ENCODE measurements at places on chromosomes 2 and 18.

DNA sequence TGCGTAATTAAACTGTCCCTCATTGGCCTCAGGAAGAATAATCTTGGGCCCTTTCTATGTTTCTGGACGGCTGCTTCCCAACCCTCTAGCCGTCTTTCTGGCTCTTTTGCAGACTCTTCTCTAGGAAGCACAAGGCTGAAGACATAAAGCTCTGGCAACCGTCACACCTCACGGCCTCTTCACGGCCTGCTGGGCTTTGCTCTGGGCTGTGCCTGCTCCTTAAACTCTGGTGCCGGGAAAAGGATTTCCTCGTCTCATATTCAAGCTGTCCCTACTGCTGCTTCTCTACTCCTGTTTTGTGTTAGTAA, 36.0 kb upstream of the WIPF1 start:
- no peak for DNase-seq

- no peak for DNase-seq
Measured at GRCh38 chr2:222943820-222944219, 83.0 kb downstream of the ACSL3 start.

GRCh38 chr2:29347774-29348461, 232.7 kb downstream of the CLIP4 start:
- no peak for DNase-seq

GRCh38 chr2:138615257-138615656, 113.7 kb downstream of the SPOPL start:
- no peak for DNase-seq

DNA sequence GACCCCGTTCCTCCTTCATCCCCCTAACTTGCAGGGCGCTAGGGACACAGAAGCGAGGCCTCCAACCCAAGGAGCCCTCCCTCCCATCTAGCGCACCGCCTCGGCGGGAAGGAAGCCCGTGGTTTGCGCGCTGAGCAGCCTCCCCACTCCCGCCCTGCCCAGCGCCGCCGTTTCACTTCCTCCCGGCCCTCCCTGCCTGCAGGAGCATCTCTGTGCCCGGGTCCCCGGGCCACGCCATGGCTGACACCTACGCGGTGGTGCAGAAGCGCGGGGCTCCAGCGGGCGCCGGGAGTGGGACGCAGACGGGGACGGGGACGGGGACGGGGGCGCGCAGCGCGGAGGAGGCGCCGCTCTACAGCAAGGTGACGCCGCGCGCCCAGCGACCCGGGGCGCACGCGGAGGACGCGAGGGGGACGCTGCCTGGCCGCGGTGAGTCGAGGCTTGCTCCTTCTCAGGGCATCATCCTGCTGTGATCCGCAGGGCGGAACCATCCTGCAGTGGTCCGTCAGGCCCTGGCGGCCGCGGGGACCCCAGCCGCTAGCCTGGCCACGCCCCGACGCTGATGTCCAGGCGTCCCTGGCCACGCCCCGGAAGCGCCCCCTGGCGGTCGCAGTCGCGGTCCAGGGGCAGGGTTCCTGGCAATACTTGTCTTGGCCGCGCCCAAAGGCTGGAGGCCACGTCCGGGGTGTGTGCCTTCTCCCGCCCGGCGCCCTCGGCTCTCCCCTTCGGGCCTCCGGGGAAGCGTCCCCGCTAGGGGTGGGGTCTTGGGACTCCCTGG, 16.4 kb downstream of the PTPN18 start:
- DNase-seq, result peak; percentile 38

- no peak for DNase-seq
Measured at GRCh38 chr2:18290386-18290785, 270.1 kb downstream of the RDH14 start.

- peak; percentile 3 for DNase-seq
Measured at GRCh38 chr2:147449323-147449991, 395.4 kb upstream of the ACVR2A start.

DNA sequence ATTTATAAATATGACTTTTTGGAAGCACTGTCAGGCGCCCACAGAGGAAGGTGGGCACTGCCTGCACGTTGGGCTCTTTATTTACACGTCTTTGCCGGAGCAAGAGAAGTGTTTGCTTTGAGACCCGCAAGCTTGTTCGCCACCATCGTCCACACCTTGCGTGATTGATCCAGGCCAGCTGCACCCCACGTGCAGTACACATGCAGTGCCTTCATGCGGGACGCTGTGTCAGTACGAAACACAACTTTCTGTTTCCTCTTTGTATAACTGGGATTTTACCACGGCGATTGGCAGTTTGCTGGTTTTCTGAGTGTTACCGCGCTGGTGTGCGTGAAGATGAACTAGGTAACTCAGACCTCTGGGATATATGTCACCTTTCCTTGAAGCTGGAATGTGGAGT, 571.0 kb upstream of the SALL3 start:
- no peak for DNase-seq

GRCh38 chr2:230797515-230798495, 66.9 kb upstream of the ITM2C start:
- no peak for DNase-seq

DNA sequence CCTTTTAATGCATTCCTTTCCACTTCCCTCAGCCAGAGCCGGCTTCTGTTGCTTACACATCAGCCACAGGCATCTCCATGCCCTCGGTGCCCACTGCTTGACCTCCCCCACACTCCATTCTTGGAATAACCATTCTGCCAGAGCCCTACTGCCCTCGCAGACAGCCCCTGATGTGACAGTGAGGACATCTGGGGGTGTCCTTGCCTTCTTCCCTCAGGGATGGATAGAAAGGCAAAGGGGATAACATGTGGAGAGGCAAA, 6.4 kb upstream of the NPPC start:
- DNase-seq, result no peak

DNA sequence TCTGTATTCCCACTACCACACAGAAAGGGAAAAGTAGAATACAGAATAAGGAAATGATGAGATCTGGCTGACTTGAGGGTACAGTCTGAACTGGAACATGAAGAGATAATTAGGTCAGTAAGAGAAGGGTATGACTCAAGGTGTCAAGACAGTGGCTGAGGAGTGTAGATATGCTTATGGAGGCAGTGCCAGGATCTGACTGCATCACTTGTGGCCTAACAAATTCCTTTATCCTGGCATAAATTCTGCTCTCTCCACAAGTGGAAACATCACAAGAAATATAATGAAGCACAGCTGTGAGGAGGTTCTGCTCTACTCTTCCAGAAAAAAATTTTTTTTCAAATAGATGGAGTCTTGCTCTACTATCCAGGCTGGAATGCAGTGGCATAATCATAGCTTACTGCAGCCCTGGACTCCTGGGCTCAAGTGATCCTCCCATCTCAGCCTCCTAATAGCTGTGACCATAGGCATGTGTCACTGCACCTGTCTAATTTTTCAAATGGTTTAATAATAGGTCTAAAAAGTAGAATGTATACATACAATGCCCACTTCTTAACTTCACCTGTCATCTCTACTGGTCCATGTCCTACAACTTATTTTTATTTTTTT, 85.3 kb downstream of the C2orf74 start:
- DNase-seq, result no peak

DNA sequence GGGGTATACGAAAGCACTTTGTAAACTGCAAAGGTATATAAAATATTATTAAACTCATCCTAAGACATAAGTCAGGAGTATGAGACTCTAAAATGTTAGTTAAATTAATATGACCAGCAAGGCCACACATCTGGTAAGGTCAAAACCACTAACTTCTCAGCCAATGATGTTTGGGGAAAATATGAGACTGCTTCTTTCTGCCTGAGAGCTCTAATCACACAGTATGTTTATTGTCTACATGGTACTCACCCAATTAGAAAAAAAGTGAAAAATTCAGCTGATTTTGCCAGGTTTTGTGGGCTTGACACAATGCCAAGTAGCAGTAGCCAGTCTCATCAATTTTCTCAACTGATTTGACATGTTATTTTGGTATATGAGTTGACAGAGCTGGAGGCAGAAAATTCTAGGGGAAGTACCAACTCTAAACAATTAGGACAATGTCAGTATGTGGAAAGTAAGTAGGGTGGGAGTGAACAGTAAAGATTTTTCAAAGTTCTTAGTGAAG, 87.3 kb downstream of the ALK start:
- no peak for DNase-seq

DNA sequence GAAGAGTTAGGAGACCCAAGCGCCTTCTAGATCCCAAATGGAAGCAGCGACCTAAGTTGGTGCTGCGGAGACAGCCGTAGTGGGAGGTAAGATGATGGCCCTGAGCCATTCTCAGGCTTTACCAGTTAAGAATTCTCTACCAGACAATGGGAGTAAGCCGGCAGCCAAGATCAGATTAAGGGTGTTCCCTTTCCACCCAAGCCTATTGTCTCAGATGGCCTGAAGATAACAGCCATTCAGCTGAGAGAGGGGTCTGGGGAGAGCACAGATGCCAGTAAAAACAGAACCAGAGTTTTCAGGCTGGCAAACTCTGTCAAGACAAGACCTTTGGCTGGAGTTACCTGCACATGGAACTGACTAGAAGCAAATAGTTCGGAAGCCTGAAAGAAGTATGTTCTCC, 191.7 kb upstream of the HAAO start:
- DNase-seq, result no peak

GRCh38 chr2:31784868-31785267, 204.1 kb upstream of the SRD5A2 start:
- DNase-seq, result no peak

DNA sequence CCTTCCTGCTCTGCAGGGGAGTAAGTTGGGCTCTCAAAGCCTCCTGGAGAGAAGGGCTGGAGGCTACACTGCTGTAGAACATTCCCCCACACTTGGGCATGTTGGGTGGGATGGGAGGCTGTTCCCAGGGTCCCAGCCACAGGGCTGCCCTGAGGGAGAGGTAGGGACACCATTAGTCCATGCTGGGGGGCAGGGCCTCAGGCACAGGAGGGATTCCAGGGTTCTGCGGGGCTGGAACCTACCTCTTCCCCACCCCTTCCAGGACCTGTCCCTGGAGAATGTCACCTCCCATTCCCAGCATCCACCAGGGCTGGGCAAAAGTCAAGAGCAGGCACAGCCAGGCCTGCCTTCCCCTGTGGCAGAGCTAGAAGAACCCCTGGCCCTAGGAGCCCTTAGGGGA, 6.9 kb upstream of the ADRA2B start:
- DNase-seq, result no peak

DNA sequence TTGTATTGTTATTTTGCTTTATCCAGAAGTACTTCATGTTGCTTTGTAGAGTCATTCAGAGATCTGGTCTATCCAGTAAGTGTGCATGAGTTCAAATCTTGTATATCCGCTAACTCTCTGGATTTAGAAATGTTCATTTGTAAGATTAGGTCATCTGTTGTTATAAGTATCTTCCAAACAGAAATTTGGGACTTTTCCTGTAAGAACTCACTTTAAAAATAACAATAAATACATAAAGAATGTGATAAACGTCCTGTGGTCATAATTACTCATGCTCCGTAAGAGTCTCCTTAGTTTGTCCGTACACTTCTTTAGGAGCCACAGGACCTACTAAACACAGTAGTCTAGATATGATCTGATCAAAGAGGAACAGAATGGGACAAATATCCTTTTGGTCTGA, 699.9 kb upstream of the SLC8A1 start:
- DNase-seq, result no peak

DNA sequence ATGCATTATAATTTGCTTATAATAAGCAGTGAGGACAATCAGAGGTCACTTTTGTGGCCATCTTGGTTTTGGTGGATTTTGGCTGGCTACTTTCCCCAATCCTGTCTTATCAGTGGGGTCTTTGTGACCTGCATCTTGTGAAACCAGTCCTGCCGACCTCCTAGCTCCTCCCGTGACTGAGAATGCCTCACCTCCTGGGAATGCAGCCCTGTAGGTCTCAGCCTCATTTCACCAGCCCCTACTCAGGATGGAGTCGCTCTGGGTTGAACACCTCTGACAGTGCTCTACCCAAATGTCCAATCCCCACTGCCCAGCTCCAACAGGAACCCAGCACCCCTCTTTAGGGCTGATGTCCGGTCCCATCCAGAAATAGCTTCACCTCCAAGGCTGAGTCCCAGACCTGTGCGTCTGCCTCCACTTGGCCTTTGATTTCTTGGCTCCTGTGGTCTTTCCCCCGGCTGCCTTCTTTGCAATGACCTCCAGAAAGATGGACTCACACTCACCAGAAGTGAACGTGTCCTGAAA, 31.3 kb upstream of the PXDN start:
- DNase-seq, result no peak

DNA sequence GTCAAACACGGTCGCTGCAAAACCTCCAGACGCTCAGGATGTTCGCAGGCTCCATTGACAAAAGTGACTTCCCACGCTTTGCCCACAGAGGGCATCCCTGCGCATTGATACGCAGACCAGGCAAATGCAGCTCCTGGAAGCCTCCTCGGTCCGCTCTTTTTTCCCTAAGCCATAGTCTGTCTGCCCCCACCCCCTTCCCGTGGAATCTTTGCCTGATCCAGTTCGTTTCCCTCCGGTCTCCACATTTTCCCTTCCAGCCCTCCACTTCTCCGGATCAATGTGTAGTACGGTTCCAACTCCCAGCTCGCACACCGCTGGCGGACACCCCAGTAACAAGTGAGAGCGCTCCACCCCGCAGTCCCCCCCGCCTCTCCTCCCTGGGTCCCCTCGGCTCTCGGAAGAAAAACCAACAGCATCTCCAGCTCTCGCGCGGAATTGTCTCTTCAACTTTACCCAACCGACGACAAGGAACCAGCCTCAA, at the start of gene DCC:
DCC (plus strand) TSS at position 307 of the 481 bp plus-strand sequence. CDS start 591 bp downstream, outside the sequence.
- DNase-seq, result no peak

DNA sequence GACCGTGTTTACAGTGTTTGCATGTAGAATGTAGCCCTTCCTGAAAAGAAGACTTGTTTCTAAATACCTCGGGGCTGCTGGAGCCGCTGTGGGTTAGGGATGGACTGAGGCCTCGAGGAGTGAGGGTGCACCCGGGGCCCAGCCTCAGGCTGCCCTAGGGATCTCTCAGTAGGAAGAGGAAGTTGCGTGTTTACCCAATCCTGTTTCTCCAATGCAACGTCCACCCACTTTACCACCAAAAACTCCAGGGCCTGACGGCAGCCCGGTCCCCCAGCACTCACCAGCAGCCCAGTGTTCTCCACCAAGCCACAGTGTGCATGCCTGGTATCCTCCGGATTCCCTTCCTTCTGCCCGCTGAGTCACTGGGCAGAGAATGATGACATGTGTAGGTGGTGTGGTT, 255.8 kb downstream of the GLI2 start:
- DNase-seq, result no peak

DNA sequence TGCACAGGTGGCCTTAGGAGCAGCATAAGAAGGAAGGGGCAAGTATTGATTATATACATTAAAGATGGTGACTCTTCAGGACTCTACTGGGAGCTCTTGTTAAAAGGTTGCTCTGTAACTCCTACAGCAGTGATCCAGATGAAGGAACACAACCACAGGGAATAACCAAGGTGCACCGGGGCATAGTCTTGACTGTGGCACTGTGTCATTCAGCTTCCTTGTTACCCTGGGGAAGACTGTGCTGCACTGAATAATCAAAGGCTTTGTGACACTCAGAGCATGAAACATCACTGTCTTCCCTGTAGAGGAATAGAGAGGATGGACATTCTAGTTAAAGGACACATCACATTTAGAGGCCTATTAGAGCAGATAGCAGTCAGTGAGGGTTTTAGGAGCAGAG, 105.3 kb downstream of the UBE2E3 start:
- DNase-seq, result no peak

GRCh38 chr2:28435814-28436351, 43.2 kb downstream of the FOSL2 start:
- DNase-seq, result no peak

- DNase-seq, result no peak
Measured at GRCh38 chr18:8368512-8369217, 240.6 kb upstream of the RAB12 start.

- no peak for DNase-seq
Measured at GRCh38 chr18:65942854-65943253, 192.0 kb downstream of the CDH7 start.
